ENCODE measurements at places on chromosomes 2 and 18.

DNA sequence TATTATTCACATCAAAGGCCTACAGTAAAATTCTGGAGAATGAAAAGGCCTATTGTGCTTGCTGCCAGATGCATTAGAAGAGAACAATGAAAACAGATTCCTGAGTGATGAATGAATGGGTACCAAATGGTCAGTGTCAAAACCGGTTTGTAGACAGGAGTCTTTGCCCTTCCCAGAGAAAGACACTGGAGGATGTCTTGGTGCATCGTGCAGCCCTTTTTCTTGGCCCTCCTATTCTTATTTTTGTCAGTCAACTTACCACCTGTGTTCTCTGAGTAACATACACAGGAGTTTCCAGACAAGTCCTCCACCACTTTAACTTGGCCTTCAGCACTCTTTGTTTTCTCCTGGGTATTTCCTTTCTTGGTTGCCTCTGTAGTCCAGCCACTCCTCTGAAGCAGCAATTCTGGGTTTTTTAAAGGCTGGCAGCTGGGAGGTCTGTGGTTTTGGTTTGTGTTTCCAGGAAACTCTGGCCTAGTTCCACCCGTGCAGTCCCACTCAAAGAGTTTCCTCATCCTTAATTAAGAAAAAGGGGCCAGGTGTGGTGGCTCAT is 29.4 kb downstream of the PSTPIP2 start:
- DNase-seq: no peak

DNA sequence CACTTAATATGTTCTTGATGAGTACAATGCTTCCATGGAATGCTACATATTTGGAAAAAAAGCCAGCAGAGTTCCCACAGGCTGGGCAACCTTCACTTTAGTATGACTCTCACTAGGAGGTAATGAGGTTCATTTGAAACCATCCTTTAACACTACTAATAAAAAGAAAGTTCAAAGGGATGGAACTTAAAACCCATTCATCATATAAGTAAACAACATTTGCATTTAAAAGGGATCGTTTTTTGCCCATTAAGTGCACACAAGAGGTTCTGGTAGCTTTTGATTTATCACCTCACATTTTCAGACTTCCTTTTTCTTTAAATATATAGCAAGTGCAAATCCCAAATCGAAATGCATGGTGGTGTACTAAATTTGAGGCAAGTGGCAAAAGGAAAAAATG is 270.8 kb upstream of the DCC start:
- DNase-seq: no peak

DNA sequence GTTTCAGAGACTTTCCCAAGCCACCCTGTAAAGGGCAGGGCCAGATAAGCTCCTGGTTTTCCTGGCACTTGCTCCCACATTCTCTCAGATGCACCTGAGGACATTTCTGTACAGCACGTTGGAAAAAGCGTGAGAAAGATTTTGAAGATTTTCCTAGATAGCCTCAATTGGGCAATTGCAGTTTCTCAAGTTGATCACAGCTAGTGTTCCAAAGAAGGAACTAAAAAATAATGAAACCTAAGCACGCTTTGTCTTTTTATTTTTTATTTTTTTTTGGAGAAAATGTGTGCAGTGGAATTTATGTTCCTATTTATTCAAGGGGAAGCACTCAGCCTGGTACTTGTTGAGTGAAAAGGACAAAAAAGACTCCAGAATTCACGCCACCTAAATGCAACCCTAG is 429.1 kb downstream of the RNF144A start:
- DNase-seq: no peak

DNA sequence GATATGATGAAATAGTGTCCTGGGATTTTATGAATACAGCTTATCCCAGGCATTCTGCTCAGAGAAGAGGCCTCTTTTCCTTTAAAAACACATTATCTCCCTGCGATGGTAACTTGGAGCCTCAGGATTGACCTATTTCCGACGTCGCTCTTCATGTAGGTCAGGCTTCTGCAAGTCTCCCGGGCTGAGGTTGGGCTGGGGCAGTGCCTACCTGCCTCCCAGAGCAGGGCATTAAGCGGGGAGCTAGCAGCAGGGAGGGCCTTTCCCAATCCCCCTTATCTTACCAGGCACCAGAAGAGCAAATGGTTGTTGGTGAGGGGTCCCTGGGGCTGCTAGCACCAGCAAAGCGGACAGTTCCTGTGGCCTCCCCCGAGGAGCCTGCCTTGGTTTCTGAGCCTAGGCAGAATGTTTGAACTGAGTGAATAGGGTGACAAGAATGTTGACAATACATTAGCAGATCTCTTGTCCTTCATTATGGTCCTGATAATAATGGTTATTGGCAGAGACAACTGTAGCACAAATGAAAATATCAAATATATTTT is 60.2 kb downstream of the TRPM8 start:
- DNase-seq: no peak

- no peak for DNase-seq
Measured at GRCh38 chr2:12721566-12722446, 5.1 kb downstream of the TRIB2 start.

DNA sequence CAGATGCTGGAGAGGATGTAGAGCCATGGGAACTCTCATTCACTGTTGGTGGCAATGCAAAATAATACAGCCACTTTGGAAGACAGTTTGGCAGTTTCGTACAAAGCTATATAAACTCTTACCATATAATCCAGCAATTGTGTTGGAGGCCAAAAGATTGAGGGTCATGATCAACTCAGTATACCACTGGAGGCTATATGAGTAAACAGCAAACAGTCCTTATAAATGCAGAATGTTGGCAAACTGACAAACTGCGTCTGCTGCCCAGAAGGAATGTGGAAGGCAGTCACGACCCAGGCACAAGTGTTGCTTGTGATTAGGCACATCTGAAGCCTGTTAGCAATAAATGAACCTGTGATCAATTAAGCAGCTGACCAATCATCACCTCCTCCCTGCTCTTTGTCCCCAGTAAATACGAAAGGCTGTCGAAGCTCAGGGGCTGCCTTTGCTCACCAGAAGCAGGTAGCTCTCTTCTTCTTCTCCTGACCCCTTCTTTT is 98.1 kb upstream of the SPOPL start:
- DNase-seq: no peak

DNA sequence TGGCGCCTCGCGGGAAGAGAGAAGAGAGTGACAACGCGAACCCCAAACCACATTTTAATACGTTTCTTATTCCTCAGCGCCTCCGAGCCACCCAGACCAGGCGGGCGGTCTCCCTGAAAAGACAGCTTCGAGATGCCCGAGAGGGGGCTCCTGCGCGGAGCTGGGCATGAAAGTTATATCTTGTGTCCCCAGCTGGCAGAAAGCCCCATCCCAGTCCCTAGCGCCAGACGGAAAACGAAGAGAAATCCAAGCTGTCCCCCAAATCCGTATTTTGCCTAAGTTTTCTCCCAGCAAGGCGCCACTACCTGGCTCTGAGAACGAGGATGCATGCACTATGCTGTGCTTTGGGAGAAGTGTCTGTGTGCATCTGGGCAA is 797 bp downstream of the NXPH2 start:
- DNase-seq: no peak

- DNase-seq: no peak
Measured at GRCh38 chr18:3923750-3924149, 473.8 kb downstream of the TGIF1 start.

GRCh38 chr18:26656431-26656943 is 108.1 kb upstream of the KCTD1 start:
- no peak for DNase-seq

DNA sequence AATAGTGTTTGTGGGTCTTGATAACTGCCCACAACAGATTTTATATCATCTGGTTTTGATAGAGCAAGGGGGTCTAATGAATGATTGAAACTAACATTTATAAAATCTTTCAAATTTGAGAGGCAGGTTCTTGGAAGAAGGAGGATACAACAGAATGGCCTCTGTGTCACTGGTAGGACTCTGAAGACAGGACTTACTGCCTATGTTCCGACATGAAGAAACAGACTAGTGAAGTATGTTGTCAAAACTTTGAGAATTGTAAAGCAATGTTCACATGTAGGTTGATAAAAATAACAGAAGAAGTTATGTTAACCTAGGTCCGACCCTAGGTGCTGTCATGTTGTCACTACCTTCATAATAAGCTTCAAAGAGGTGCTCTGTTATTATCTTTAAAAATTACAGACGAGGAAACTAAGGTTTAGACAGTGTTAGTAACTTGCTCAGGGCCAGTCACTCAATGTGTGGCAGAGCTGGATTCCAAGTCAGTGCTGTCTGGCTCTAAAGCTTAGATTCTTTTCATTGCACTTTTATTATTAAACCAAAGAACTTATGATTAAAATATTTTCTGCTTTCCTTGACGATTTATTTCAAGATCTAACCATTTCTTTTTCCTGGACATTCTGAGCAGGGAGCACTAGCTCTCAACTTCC is 146.2 kb downstream of the RPIA start:
- no peak for DNase-seq

- no peak for DNase-seq
Measured at GRCh38 chr2:174337337-174338146, 2.8 kb downstream of the SP9 start.

DNA sequence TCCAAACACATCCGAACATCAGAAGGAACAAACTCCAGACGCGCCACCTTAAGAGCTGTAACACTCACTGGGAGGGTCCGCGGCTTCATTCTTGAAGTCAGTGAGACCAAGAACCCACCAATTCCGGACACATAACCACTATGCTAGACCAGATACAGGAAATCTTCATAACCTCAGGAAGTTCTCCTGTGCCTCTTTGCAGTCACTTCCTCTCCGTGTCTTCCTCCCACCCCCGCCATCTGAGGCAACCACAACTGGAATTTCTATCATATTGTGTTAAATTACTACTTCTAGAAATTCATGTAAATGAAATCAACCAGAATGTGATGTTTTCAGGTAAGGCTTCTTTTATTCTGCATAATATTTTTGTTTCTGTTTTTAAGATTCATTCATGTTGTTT is 631.0 kb upstream of the NXPH2 start:
- DNase-seq: no peak

DNA sequence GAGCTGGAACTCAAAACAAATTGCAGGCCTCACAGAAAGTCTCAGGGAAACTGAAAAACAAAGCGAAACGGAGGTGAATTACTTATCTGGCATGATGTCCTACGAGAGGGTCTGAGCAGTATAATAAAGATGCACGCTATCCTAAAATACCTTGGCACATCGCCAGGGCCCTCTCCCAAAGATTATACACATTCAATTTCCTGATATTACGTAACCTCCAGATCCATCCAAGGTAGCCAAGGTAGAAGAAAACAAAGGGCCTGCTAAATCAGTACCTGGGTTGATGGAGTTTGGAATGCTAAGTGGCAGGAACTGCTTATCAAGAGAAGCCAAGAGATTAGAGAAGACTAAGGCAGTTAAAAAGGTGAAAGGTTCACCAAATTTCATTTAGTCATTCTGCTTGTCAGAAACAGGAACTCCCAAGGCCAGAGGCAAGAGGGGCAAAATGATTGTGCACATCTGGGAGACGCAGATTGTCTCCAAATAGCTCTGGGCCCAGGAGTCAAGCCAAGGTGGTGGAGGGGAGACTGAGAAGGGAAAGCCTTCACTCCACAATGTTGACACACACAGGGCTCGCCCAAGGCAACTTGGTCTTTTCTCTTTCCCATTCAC is 236.8 kb upstream of the ATP5MC3 start:
- DNase-seq: no peak

Measured in NCI-H1092 treated with DMSO at 0.1 percent for 48 hours (cell line).